ENCODE measurements at places on chromosomes 13 and 19.

DNA sequence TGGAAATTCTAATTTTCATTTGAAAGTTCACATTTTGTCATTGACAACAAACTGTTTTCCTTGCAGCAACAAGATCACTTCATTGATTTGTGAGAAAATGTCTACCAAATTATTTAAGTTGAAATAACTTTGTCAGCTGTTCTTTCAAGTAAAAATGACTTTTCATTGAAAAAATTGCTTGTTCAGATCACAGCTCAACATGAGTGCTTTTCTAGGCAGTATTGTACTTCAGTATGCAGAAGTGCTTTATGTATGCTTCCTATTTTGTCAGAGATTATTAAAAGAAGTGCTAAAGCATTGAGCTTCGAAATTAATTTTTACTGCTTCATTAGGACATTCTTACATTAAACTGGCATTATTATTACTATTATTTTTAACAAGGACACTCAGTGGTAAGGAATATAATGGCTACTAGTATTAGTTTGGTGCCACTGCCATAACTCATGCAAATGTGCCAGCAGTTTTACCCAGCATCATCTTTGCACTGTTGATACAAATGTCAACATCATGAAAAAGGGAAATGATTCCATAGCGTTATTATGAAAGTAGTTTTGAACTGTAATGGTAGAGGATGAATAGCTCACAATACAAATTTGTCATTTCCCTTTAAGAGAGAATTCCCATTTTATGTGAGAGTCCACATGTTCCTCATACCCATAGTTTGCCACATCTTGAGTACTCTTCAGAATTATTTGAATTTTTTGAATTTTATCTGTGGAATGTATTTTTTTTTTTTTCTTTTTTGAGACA is 2.6 kb downstream of the BRCA2 start:
- DNase-seq = no peak

DNA sequence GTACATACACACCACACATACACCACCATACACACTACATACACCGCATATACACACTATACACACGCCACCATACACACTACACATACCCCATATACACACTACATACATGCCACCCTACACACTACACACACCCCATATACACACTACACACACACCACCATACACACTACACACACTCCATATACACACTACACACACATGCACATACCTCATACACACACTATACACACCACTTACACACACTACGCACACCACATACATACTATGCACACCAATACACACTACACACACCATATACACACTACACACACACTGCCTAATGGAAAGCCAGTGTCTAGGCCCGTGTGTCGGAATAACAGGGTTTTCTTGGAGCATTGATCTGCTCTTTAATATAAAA is 27.5 kb downstream of the CRYL1 start:
- DNase-seq = no peak

GRCh38 chr19:46976845-46977320 is 42.8 kb upstream of the NPAS1 start:
- no peak for DNase-seq

DNA sequence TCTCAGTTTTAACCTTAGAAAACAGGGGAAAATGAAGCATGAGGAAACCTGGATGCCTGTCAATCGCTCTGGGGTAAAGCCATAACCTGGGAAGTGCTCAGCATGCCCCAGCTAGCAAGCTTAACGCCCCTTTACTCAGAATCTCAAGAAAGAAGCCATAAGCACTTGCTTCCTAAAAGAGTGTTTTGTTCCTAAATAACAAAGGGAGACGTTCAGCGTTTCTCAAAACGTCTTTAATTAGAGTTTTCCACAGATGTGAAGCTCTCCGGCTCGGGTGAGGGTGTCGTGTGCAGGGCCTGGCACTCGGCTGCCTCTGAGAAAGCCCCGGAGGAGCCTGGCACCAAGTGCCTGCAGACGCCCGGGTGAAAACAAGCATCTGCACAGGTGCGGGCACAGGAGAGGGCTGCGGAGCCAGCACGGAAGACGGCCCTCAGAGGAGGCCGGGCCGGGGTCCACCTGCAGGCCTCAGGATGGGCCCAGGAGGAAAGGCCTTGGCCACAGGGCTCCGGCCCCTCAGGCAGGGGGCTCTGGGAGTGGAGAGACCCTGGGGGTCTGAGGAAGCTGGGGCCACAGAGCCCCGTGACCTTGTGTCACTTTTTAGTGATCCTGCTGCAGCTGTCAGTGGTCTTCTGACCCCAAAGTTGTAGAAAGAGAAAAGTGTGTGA is 6.2 kb downstream of the GAS6 start:
- DNase-seq = no peak

GRCh38 chr13:102191951-102192502 is 209.8 kb downstream of the FGF14 start:
- DNase-seq = no peak

DNA sequence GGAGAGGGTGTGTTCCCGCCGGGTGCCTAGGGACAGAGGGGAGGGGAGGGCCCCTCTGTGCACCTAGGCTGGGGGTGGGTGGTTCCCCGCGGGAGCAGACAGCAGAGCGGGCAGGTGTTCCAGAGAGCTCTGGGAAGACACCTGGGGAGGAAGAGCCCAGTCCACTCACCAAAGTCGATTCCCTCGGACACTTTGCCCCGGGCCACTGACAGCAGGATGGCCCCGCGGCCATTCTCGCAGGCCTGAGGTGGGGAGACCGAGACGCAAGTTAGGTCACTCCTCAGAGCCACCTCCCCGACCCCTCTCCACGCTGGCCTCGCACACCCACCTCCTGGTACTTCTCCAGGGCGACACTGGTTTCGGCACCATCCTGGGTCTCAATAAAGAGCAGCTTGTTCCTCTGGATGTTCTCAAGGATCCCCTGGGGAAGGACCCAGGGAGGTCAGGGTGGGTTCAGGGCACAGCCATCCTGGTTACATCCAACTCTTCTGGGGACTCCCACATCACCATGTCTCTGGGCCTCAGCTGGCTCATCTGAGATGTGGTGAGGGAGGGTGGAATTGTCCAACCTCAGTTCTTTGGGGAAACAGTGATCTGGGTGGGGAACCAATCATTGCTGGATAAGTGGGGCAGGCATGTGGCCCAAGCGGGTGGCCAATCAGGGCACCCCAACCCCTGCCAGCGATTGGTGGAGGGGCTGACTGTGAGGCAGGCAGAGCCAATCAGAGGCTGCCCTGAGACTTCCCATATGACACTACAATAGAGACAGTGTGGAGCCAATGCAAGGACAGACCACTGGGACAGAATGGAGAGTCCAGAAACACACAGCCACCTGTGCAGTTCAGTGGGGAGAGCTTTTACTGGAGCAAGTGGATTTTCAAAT is 12.6 kb downstream of the KLC3 start:
- no peak for DNase-seq

GRCh38 chr13:61975001-61975400 is 559.4 kb upstream of the PCDH20 start:
- no peak for DNase-seq
